ENCODE measurements at places on chromosomes 12 and 14.

GRCh38 chr12:109773384-109774011 is 59.7 kb downstream of the TRPV4 start:
- no peak for DNase-seq

DNA sequence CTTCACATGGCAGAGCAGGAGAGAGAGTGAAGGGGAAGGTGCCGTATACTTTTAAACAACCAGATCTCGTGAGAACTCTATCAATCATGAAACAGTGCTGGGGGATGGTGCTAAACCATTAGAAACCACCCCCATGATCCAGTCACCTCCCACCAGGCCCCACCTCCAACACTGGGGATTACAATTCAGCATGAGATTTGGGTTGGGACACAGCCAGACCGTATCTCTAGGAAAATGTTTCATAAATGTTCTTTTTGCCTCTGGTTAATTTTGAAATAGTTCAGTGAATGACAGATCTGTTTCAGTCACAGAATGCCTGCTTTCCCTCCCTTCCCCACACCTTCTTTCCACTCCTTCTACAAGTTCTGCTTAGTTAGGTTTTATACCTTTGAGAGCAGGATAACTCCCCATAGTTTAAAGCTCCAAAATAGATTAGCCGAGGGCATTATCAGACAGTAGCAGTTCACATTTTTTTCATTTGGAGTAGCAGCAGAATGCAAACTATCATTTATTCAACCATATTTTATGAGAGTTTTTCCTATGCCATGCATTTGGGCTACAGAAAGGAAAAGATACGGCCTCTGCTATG is 27.1 kb downstream of the PELI2 start:
- no peak for DNase-seq

DNA sequence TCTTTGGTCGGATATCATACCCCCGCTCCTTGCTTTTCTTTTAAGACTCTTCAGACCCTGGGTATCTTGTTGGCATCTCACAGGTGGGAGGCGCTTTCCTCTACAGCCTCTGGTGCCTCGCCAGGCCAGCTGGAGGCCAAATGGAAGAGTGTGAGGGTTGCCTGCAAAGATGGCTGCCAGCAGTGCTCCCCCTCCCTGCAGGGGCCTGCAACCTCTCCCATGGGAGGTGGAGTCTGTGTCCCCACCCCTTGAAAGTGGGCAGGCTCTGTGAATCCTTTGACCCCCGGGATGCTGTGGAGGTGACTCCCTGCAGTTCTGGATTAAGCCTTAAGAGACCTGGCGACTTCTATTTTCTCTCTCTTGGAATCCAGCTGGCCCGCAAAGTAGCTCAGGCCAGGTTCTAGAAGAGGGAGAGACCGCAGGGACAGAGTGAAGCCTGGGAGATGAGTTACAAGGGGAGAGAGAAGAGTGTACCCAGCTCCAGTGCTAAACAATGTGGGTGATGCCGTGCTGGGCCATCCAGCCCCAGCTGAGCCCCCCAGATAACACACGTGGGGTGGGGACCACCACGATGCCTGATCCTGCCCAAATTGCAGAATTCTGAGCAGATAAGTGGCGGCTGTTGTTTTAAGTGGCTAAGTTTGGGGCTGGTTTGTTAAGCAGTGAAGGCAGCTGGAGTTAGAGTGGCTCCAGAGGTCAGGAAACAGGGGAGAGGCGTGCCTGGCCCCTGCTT is 37.9 kb upstream of the NCOR2 start:
- no peak for DNase-seq

- DNase-seq, result no peak
Measured at GRCh38 chr14:99028521-99028920, 243.5 kb downstream of the BCL11B start.

- no peak for DNase-seq
Measured at GRCh38 chr14:78022059-78022458, 148.1 kb upstream of the NRXN3 start.
